GM23338 (cell line): ENCODE measurements at places on chromosomes 7 and 10.

GRCh38 chr7:86833360-86833759 is 189.7 kb downstream of the GRM3 start:
- DNase-seq = no peak

GRCh38 chr10:47457528-47457820 is 26.4 kb downstream of the ANXA8 start:
- no peak for DNase-seq

- DNase-seq = no peak
Measured at GRCh38 chr7:77269360-77270093, 69.9 kb upstream of the FGL2 start.

DNA sequence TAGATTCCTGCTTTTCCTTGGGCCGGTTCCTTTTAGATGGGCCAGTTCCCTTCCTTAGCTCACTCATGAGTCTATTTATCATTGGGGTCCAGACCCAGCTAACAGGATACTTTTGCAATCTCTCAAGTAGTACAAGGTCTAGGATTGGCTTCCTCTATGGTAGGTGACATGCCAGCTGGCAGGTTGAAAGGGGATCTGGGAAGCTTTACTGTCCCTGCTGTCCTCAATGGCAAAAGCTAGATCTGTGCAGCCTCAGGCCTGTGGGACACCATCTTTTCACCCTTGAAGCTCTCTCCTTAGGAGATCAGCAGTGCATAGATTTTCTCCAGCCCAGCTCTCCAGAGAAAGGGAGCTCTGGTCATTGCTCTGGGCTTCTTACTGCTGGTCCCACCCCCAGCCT is 96.4 kb downstream of the CUL2 start:
- no peak for DNase-seq

DNA sequence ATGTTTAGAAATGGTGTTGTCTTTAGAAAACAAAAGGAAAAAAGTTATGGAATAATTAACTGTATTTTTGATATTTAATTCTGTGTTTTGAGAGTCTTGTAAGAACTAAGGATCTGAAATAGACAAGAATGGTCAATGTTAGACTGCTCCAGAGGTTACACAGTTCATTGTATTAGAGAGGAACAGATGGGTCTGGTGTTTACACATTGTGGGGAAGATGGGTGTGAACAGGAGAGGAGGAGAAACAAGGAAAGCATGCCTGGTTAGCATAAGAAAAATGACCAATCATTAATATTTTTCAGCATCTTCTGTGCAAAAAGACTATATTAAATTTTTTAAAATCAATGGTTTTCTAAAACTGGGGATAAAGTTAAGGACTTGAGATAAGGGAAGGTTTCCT is 11.9 kb downstream of the MEOX2 start:
- DNase-seq = no peak

DNA sequence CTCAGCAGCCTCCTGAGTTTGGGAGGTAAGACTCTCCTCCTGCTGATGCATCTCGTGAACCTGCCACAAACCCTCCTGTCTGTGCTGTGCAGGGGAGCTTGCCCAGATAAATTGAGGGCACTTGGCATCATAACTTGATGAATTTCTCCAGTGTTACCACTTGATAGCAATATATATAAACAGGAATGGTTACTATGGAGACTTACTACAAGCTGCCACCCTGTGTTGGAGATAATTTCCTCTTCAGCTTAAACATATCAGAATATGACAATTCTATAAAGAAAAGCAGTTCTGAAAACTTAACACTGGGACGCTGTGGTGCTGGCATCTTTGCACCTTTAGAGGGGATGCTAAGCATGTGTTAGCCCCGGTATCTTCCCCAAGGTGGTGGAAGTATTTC is 14.9 kb downstream of the PFKFB3 start:
- DNase-seq = no peak

- DNase-seq = no peak
Measured at GRCh38 chr7:43631559-43631958, 48.7 kb downstream of the STK17A start.

DNA sequence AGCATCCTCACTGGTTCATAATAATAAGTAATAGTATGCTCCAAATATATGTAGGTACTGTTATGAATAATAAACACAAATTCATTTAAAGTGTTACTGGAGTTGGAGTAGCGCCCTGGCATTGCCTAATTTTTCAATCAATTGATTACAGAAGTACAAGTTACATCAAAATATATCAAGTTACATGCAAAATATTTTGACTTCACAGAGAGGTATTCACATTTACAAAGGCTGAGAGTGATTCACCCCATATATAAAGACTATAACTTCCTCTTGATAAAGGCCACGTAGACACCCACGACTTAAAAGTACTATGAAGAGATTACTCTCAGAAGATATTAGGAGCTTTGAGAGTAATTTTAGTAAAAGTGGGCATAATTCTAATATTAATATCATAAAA is 13.6 kb upstream of the COL17A1 start:
- DNase-seq = no peak

DNA sequence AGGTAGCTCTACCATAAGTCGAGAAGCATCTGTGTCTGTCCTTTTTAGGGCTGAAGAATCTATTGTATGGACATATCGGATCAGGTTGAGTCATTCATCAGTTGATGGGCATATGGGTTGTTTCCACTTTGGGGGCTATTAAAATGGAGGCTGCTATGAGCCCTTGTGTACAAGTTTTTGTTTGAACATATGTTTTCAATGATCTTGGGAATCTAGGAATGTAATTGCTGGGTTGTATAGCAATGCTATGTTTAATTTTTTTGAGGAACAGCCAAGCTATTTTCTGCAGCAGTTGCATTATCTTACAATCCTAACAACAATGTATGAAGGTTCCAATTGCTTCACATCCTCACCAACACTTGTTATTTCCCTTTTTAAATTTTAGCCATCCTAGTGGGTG is 46.4 kb upstream of the HABP2 start:
- no peak for DNase-seq

DNA sequence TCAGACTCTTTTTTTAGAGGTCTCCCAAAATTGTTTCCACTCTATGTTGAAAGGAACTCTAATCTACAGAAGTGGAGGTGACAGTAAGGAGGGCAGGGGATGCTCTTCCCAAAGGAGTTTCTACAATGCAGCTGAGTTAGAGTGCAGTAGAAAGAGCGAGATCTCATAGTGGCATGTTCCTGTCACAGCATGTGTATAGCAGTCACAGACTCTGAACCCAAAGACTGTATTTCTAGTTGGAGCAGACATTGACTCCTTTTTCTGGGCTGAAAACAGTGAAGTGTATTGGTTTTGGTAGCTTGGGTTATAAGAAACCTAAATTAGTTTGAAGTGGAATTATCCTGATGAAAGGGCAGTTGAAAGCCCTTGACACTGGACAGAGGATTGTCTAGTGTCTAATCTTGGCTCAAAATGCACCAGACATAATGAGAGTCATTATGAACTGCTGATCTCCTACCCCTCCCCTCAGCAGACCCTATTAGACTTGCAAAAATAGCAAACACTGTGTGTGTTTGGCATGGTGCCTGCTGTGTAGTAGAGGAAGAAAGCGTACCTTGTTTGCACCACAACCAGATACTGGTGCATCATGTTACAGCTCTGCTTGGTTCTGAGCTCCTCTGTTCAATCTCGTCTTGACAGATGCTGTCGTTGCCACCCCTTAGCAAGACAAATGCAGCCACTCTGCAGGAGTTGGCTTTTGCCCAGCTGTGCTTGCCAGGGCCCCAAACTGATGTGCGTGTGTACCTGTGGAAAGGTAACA is 336.0 kb downstream of the AUTS2 start:
- no peak for DNase-seq

- no peak for DNase-seq
Measured at GRCh38 chr10:72053690-72054089, 34.7 kb downstream of the SPOCK2 start.

GRCh38 chr10:101291331-101292193 is 62.3 kb upstream of the LBX1 start:
- peak; percentile 83 for DNase-seq

- DNase-seq = no peak
Measured at GRCh38 chr10:69025370-69025896, 36.8 kb downstream of the KIFBP start.

DNA sequence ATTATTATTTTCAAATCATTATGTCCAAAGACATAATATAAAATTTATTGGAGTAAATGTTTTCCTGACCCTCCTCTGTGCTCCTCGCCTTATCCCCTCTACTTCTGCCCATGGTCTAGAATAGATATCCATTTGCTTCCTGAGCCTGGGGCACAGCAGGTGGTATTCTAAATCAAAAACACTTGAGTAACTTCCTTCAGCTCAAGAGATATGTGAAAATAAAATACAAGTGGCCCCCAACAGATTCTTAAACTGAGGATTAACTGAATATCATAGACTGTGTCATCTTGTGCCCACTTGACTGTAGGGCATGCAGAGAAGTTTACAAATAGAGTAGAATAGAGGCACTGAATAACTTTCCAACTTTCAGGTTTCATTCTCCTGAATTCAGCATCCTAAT is 59.1 kb downstream of the HGF start:
- no peak for DNase-seq

DNA sequence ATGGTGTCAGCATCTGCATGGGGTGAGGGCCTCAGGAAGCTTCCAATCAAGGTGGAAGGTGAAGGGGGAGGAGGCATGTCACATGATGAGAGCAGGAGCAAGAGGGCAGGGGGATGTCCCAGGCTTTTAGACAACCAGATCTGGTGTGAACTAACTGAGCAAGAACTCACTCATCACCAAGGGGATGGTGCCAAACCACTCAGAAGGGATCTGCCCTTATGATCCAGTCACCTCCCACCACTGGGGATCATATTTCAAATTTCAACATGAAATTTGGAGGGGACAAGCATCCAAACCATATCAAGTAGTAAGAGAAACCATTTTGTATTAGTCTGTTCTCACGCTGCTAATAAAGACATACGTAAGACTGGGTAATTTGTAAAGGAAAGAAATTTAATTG is 33.6 kb downstream of the THNSL1 start:
- DNase-seq = no peak

GRCh38 chr10:115593060-115593459 is 499.9 kb downstream of the ATRNL1 start:
- no peak for DNase-seq

DNA sequence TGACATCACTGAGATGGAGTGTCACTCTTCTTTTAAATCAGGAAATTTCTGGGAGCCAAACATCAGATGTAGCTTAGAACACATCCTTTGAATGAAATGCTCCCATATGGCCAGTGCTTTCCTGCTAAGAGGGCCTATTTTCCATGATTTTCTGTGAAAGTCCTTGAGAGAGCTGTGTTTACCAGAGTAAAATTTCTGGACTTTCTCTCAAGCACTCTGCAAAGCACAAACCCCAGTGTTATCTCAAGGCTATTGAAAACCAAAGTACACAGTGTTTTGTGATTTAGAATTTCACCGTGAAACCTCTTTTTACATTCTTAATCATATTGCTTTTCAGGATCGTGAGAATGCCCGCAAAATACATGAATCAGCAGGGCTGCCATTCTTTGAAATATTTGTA is 54.0 kb downstream of the PAPSS2 start:
- no peak for DNase-seq

GRCh38 chr10:62618054-62618453 is 186.5 kb upstream of the ADO start:
- no peak for DNase-seq

DNA sequence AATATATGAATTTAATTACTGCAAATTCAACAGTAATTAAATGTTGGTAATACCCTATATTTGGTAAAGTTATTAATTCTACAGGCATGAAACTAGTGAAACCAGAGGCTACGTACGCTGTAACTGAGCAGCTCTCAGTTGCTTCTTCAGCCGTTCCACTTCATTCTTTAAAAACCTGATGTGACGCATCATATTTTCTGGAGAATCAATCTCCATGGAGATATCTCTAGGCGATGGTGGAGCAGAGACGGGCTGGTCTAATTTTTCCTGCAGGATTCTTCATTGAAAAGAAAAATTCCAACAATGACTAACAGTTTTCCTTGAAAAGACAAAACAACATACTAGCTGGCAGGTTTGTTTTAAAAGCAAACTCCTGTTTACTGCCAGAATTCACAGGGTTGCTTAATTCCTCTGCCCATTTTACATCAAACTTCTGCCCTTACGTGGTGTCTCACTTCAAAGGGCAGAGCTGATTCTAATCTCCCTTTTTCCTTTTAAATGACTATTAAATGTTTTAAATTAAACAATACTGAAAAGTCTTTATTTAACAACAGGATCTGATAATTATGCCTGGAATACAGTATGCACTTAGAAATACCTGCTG is 59.4 kb upstream of the MRLN start:
- no peak for DNase-seq

DNA sequence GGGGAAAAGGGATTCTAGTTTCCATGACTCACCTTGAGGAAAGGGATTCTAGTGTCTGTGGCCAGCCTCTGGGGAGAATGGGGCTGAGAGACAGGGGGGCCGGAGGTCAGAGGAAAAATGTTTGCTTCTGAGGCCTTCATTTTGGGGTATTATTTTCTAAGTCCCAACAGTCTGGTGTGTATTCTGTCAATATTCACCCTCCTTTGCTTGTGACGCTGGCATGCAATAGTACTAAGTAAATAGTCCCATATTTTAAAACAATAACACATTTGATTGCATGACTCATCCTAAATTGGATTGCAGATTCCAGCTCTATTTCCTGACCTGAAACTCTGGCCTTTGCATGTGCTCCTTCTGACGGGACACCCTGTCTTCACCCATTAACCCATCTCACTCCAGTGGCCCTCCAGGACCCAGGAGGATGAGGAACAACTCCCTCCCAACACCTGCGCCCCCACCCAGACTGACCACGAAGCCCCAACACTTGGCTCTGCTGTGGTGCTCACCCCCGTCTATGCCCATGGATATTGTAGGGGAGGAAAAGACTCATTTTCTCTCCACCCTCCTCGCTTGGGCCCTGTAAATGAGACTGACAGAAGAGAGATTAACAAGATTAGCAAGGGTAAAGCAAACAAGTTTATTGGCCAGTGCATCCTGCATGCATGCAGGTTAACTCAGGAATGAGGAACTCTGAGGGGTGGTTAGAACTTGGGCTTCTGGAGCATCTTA is 495.6 kb upstream of the KLF6 start:
- DNase-seq = no peak

DNA sequence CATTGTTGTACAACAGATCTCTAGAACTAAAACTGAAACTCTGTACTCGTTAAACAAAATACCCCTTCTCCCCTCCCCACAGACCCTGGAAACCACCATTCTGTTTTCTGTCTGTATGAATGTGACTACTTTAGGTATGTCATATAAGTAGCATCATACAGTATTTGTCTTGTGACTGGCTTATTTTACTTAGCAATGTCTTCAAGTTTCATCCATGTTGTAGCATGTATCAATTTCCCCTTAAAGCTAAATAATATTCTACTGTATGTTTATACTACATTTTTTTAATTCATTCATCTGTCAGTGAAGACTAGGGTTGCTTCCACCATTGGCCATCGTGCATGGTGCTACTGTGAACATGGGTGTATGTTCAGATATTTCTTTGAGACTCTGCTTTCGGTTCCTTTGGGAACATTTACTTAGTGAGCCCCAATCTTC is 71.2 kb upstream of the RPA3 start:
- DNase-seq = no peak

- DNase-seq = no peak
Measured at GRCh38 chr7:1124816-1125602, 35.0 kb downstream of the ZFAND2A start.

- no peak for DNase-seq
Measured at GRCh38 chr10:122113945-122114747, 125.2 kb downstream of the TACC2 start.

- DNase-seq = peak; percentile 56
Measured at GRCh38 chr7:17680943-17681351, 259.3 kb downstream of the SNX13 start.
